Neural crest cell (in vitro differentiated cells): ENCODE measurements at places on chromosomes 3 and 15. TPM values are rescaled to one million over a fixed set of nuclear protein-coding genes. Genes with fewer than 3 reads are reported as not detected.

The RFTN1 gene
- total RNA-seq = 1.9 and 2.0 TPM in 2 replicates

The NR2E3 gene
- not detected in 2 replicates for total RNA-seq

The MYO5C gene
- total RNA-seq = 7.7 and 7.8 TPM in 2 replicates

The CHRM5 gene
- total RNA-seq = not detected in 2 replicates

The SST gene
- 4.5 and 4.6 TPM in 2 replicates for total RNA-seq

The C3orf49 gene
- not detected in 2 replicates for total RNA-seq

The ZNF385D gene
- total RNA-seq = 2.1 and 2.2 TPM in 2 replicates
